H1 (cell line): ENCODE measurements at places on chromosomes 13 and 19. TPM values are rescaled to one million over a fixed set of nuclear protein-coding genes. Genes with fewer than 3 reads are reported as not detected.

KLK4 gene
- polyA plus RNA-seq: 0.44 and 6.8 TPM in 2 replicates

CGB3 gene
- polyA plus RNA-seq: 0.09 TPM in 1 of 2 replicates, not detected in the other

CFAP97D2 gene
- polyA plus RNA-seq: not detected in 2 replicates

SIGLEC8 gene
- polyA plus RNA-seq: not detected in 2 replicates

MAMSTR gene
- 2.3 and 2.5 TPM in 2 replicates for polyA plus RNA-seq

POP4 gene
- polyA plus RNA-seq: 22.8 and 29.1 TPM in 2 replicates

ZNF540 gene
- polyA plus RNA-seq: 0.15 TPM in 1 of 2 replicates, not detected in the other

AP1M2 gene
- polyA plus RNA-seq: 161 and 205 TPM in 2 replicates

HIPK4 gene
- polyA plus RNA-seq: 0.57 and 0.88 TPM in 2 replicates

SMAD9 gene
- 0.39 and 0.45 TPM in 2 replicates for polyA plus RNA-seq

GRK1 gene
- 0.12 and 0.16 TPM in 2 replicates for polyA plus RNA-seq

C2CD4C gene
- polyA plus RNA-seq: 3.8 and 7.8 TPM in 2 replicates

NOVA2 gene
- polyA plus RNA-seq: 3.2 and 4.5 TPM in 2 replicates

ANGPTL8 gene
- polyA plus RNA-seq: not detected in 2 replicates

DCLK1 gene
- polyA plus RNA-seq: 16.6 and 22.8 TPM in 2 replicates

TMC4 gene
- polyA plus RNA-seq: 6.3 and 12.8 TPM in 2 replicates

SERP2 gene
- polyA plus RNA-seq: 2.1 and 2.3 TPM in 2 replicates

F2RL3 gene
- not detected in 2 replicates for polyA plus RNA-seq

CPB2 gene
- polyA plus RNA-seq: not detected in 2 replicates

UBE2L5 gene
- polyA plus RNA-seq: not detected in 2 replicates

ZGLP1 gene
- polyA plus RNA-seq: 4.2 and 8.2 TPM in 2 replicates

BEST2 gene
- 7.3 and 11.6 TPM in 2 replicates for polyA plus RNA-seq

ZNF583 gene
- polyA plus RNA-seq: 0.24 and 0.48 TPM in 2 replicates

SPRED3 gene
- polyA plus RNA-seq: 10.3 and 13.5 TPM in 2 replicates

GRCh38 chr19:42313096-42313839 is at the start of gene TMEM145:
Gene TMEM145, plus strand, starts transcription at chr19:42313309. Its CDS starts 68 bp downstream, at chr19:42313377.
- DNase-seq: peak; percentile 79

GRCh38 chr13:111937777-111938311 is 129.1 kb upstream of the SOX1 start:
- no peak for DNase-seq

DNA sequence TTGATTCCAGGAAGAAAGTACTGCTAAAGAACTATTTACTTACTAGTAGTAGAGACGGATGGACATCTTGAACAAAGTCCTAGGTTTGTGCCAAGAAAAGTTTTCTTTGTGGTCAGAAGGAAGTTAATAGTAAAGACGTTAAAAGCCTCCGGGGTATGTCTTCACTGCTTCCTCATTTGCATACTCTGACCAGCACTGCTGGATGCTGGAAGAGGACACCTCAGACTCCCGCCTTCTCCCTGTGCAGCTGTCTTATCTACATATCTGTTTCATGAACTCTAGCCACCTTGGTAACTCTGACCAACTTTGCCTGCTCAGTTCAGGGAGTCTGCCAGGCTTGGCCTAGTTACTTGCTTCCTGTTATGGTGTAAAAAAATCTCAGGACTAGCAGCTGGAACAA is 1109.1 kb upstream of the MIR17HG start:
- DNase-seq: no peak

DNA sequence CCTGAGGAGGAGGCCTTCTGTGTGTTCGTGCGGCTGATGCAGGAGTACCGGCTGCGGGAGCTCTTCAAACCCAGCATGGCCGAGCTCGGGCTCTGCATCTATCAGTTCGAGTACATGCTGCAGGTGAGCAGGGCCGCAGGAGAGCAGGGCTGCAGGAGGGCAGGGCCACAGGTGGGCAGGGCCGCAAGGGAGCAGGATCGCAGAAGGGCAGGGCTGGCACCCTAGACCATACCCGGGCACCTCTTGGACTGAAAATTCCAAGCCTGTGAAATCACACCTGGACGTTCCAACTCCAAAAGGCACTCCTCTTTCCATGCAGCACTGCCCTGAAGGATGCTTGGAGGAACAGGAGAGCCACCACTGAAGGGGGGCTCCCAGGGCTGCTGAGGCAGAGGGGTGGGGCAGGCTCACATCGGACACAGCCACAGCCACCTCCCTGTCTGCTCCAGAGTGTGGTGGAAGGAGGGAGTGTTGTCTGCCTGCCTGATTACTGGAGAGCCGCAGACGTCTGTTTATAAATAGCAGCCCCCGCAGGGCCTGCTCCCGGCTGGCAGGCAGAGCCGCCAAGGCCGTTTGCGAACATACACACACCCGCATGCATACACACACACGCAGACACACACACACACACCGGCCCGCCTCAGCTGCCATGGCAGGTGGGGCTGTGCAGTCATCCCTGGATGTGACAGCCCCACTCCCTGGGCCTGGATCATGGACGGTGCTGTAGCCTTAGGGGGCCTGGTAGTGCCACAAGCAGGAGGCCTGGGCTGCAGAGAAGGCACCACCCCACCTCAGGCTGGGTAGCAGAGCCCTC is 20.2 kb downstream of the EVI5L start:
- no peak for DNase-seq

DNA sequence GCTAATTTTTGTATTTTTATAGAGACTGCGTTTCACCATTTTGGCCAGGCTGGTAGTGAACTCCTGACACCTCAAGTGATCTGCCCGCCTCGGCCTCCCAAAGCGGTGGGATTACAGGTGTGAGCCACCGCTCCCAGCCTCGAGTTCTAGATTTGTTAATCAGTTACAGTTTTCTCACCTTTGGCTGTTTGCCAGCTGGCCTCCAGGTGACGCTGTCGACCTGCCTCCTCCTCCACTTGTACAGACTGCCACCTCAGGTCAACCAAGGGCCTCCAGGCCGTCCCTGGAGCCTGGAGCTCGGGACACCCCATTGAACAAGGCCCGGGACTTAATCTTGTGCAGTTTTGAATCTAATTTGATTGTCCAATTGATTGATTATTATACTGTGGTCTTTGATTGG is 45.5 kb downstream of the IER2 start:
- peak; percentile 47 for DNase-seq

GRCh38 chr13:112583592-112584277 is 4.2 kb downstream of the TUBGCP3 start:
- DNase-seq: no peak

GRCh38 chr19:46722421-46723022 is 5.6 kb upstream of the PRKD2 start:
- DNase-seq: no peak

- no peak for DNase-seq
Observed at GRCh38 chr19:17721111-17721628, 1.9 kb downstream of the MAP1S start.

GRCh38 chr19:40461669-40462221 is 3.8 kb downstream of the BLVRB start:
- DNase-seq: no peak

DNA sequence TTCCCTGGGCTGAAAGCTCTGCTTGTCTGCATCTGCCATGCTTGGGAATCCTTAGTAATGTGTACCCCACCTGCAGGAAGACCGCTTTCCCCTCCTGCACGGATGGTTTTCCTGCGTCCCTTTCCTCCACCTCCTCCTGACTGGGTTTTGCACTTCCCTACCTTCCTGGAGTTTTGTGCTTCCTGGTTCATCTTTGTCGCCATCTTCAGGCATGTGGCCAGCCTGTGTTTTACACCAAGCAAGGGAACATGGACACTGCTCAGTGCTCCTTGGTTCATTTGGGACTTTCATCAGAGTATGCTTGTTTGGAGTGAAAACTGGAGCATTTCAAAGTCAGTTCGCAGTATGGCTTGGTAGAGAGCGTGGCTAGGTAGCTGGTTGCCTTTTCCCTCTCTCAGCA is 30.7 kb downstream of the ERICH6B start:
- no peak for DNase-seq

DNA sequence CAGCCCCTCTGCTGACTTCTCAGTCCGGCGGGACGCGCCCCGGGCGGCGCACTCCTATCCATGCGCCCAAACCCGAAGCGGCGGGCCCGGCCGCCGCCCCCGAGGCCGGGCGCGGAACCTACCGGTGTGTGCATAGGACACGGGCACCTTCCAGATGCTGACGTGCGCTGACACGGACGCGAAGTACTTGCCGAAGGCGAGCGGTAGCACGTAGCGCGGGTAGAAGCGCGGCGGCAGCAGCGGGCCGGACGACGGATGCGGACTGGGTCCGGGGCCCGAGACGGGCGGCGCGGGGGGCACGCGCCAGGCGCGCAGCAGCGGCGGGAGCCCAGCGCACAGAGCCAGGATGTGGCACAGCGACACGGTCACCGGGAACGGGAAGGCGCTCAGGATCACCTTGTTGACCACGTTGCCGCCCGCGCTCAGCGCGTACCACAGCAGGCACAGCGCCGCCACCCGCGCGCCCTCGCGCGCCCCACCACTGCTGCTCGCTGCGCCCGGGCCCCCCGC is 338 bp downstream of the SLC35E1 start:
- DNase-seq: no peak

GRCh38 chr13:60395971-60396782 is 843 bp upstream of the TDRD3 start:
- DNase-seq: peak; percentile 73

GRCh38 chr19:39870171-39870971 is 24.2 kb upstream of the FBL start:
- peak; percentile 82 for DNase-seq

- no peak for DNase-seq
Observed at GRCh38 chr13:45104261-45104660, 16.0 kb upstream of the GTF2F2 start.

GRCh38 chr13:103671547-103671946 is 605.3 kb upstream of the SLC10A2 start:
- DNase-seq: no peak

DNA sequence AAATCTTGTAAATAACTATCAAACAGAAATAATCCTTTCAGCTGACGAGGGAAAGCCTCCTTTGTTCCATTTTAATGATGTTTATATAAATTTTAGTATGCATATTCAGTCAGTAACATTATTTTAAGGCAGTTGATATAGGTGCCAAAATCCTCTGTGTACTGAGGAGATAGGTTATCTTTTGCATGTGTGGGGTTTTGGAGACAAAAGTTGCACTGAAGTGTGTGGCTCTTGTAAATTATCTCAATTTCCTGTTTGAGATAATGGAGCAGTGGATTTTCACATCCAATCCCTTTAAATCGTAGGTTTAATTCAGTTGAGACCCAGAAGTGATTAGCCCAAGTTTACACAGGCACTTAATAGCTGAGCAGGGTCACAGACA is 106.6 kb downstream of the RGCC start:
- DNase-seq: no peak

GRCh38 chr13:23634897-23635296 is 64.7 kb downstream of the TNFRSF19 start:
- no peak for DNase-seq

- DNase-seq: no peak
Observed at GRCh38 chr13:98262292-98262691, 85.2 kb upstream of the RNF113B start.

GRCh38 chr13:113598481-113598880 is 13.9 kb downstream of the TFDP1 start:
- DNase-seq: no peak

GRCh38 chr19:34269968-34270621 is 15.7 kb downstream of the GARRE1 start:
- DNase-seq: no peak

GRCh38 chr13:109785141-109785891 is 1.1 kb downstream of the IRS2 start:
- DNase-seq: no peak

GRCh38 chr13:51816604-51817249 is 12.8 kb upstream of the DHRS12 start:
- no peak for DNase-seq

DNA sequence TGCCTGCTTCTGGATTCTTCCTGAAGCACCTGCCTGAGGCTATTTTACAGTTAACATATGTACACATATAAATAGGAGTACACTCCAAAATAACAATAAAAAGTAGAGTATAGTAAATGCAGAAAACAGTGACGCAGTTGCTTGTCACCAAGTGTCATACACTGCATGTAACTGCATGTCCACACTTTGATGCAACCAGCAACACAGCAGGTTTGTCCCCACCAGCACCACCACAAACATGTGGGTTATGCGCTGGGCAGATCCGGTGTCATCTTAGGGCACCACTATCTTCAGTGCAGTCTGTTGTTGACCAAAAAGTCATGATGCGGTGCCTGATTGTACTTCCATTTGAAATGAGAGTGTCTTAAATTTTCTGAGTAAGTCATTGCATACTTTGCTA is 51.3 kb downstream of the COL4A2 start:
- DNase-seq: no peak

GRCh38 chr13:32246468-32246867 is 68.7 kb downstream of the ZAR1L start:
- DNase-seq: peak; percentile 80

GRCh38 chr13:37657134-37657533 is 58.6 kb upstream of the POSTN start:
- no peak for DNase-seq

DNA sequence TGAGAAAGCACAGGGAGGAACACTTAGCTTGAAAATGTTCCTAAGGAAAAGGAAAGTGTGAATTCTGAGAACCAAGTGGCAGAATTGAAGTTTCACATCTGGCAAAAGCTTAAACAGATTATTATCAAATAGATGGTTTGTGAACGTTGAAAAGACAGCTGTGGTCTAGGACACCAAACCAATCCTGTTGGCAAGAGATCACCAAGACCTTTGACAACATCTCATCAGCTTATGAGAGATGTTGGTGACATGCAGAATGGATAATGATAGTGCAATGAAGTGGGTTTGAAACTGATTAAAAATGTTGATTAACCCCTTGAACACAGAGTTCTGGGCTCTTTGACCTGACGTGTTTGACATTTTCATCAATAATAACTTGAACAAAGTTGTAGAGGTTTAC is 74.6 kb upstream of the GPR183 start:
- DNase-seq: no peak

DNA sequence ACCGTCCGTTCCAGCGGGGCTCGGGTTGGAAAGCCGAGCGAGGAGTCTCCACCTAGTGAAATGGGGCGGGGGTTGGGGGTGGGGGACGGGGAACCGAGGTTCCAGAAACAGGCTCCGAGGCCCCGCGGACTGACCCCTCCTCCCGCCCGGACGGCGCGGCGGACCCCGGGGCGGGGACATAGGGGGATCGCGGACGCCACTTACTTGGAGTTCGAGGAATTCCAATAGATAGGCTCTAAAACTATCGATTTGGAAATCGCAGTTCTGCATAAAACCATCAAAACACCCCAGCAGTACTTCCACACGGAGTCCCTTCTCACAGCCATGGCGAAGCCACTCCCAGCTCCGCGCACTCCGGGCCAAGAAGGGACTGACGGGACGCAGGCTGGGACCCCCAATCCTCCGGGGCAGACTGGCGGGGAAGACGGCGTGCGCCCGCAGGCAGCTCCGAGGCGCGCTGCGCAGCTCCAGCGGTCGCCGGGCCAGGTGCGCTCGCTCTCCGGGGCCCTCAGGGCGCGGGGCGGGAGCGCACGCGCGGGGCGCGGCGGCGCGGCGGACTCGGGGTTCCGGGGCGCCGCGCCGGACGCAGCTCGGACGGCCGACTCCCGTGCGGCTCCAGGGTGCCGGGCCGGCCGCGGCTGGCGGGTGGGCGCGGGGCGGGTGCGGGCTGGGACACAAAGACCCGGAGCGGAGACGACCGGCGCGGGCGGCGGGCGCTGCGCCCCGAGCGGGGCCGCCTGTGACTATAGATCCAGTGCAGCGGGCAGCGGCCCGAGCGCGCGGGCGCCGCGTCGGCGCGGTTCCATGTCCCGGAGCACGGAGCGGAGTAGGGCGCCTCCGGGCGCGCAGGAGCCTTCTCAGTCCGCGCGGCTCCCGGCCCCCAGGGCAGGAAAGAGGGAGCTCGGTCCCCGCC is 567 bp downstream of the EFNB2 start:
- peak; percentile 76 for DNase-seq

GRCh38 chr13:48258430-48258829 is 25.4 kb downstream of the ITM2B start:
- no peak for DNase-seq
